Thoracic aorta (tissue), 2 donors: ENCODE measurements at places on chromosomes 11 and 22.

DNA sequence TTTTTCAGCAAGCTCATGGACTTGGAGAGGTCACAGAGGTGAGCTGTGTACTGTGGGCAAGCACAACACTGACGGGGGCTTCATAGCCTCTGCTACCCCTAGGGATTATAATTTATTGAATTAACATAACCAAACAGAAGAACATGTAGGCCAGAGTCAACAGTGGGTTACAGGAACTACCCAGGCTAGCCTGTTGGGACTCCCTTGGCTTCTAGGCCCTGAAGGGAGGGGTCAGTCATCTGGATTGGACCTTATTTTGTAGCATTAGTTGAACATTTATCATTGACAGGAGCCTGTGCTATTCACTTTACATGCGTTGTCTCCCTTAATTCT, 56.9 kb downstream of the KREMEN1 start:
- no peak for DNase-seq

DNA sequence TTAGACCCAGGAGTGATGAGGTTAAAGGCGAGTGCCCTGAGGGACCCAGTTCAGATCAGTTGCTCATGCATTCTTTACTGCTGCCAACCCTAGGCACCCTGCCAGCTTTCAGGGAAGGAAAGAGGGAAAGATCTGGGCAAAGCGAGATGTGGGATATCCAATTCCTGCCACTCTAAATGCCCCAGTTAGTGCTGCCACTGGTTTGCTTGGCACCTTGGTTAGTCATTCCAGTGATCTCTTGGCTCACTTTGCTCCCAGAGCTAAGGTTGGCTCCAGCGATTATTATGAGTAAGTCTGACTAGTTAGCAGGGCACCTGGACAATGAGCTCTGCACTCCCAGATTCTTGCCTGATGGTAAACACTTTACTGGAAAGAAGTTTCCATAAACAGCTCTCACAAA, 85.0 kb downstream of the INSC start:
- DNase-seq = peak; percentile 52

DNA sequence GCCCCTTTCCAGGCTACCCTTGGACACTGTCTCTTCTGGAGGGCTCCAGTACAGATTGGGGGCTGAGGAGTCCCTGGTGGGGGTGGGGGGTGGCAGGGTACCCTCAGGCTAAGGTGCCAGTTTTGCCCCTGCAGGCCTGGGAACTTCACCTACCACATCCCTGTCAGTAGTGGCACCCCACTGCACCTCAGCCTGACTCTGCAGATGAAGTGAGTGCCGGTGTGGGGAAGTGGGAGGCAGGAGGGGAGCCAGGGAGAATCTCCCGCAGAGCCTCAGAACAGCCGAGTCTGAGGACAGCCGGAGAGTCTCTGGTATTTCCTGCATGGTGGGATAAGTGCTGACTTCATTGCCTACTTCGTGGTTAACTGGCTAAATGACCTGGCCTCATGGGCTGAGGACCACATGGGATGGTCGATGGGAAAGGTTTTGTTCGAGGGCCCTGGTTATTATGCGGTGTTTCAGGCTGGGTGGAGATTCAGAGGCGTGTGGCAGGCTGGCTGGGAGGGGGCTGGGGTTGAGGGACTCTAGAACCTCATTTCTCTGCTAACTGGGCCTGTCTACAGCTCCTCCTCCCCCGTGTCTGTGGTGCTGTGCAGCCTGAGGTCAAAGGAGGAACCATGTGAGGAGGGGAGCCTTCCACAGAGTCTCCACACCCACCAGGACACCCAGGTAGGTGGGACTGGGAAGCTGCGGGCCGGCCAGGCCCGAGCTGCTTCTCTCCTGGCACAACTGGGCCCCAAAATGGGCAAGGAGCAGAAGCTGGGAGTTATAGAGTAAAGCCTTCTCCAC, 8.5 kb downstream of the TMEM258 start:
- DNase-seq = no peak

GRCh38 chr11:35347921-35348331, 71.4 kb downstream of the SLC1A2 start:
- DNase-seq = no peak

GRCh38 chr11:128621601-128622501, 34.5 kb upstream of the ETS1 start:
- no peak for DNase-seq

DNA sequence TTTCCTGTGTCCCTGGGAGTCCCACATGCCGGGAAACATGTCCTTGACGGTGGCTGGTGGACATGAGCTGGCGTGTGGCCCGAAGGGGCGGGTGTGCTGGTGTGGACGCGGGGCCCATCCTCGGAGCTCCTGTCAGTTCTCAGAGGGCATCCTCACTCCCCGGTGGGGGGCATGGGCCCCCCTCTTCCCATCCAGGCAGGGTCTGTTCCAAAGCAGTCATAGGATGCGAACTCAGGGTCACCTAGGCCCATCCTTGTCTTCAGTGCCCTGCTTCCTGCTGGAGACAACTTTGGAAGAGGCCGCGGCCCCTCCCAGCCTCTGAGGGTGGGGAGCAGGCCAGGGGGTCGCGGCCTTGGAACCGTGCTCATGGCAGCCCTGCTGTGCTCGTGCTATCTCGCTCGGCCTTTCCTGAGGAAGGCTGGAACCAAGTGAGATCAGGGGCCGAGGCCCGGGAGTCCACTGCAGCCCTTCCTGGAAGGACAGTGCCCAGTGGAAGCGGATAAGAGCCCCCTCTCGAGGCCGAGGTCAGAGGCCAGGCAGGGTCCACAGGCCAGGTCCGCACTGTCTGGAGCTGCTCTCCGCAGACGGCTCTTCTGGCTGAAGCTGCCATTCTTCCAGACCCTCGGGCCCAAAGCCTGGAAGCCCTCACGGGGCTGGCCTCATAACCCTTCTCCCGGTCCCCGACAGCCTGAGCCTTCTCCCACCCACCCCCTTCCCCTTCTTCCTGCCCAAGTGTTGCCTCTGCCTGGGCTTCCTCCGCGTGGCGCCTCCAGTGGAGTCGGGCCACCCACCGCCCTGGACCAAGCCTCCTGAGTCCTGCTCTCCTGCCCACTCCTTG, 8.7 kb downstream of the GRK2 start:
- no peak for DNase-seq

- DNase-seq = no peak
Measured at GRCh38 chr22:21623648-21623970, 6.2 kb downstream of the YDJC start.

DNA sequence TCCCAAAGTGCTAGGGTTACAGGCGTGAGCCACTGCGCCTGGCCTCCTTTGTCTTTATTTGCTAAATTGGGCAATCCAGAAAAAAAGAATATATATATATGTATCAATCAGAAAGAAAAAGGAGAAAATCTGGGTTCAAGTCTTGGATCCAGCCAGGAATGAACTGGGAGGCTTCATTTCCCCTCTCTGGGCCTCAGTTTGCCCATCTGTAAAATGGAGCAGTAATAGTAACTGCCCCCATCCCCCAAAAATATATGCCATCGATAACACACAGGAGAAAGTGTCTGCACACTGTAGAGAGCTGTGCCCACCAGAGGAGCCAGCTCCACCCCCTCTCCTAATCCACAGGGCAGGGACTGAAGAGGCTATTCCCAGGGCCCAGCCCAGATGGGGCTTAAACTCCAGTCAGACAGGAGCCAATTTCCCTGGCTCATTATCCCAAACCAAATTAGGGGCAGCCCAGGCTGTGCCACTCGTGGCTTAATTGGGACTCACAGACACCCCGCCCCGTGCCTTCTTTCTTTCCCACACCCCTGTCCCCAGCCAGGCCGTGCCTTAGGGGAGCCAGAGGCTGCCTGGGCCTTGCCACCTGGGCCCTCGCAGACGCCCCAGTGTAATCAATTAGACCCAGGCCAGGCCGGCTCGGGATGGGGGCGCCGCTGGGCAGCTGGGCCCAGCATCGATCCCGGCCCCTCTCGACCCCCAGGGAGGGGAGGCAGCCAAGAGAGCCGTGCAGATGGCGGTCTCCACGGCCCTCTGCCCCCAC, 171.5 kb downstream of the MN1 start:
- no peak for DNase-seq

DNA sequence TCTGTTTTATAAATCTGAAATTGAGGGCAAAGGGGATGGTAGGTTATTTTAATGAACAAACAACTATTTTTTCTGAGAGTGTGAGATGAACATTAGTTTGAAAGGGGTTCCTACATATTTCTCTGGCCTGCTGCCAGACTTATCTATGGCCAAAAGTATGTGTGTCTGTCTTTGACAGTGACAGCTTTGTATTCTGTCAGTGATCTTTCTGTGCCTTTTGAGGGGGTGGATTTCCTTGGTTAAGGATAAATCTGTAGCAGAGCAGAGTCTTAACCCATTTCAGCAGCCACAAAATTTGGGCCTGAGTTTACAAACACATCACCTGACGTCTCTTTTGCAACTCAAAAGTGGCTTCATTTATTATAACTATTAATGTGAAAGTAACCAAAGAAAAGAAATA, 30.9 kb downstream of the ZFTA start:
- DNase-seq = no peak

DNA sequence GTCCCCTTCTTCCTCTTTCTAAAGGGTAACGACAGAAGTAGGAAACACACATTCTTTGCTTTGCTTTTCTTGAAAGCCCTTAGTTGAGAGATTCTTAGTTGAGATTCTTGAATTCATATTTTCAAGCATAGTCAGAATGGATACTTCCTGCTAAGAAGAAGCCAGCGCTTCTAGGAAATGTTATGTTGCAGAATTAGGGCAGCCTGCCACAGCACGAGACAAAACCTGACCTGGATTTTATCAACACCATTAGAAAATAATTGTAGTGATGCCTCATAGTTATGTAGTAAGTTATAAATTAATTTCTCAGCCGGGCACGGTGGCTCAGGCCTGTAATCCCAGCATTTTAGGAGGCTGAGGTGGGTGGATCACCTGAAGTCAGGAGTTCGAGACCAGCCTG, 37.9 kb upstream of the NUP160 start:
- no peak for DNase-seq

GRCh38 chr11:1731451-1732059, 18.8 kb downstream of the IFITM10 start:
- DNase-seq = no peak

DNA sequence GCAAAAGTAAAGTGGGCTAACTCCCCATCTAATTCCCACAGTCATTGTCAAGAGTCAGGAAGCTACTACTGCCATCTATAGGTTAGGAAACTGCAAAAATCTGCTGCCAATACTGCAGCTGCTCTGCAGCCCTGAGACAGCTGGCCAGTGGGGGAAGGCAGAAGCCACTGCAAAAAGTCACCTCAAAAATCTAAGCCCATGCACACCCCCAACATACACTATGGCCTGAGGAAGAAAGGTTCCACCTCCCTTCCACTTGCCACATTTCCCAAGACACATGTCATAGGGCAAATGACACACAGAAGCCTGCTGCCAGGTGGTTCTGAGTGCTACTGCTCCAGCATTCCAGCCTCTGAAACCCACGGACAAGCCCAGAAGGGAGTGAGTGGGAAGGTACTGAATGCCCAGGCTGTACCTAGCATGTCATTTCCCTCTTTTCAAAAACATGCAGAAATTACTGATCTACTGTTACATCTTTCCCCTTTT, 36.9 kb downstream of the DGCR2 start:
- DNase-seq = no peak

DNA sequence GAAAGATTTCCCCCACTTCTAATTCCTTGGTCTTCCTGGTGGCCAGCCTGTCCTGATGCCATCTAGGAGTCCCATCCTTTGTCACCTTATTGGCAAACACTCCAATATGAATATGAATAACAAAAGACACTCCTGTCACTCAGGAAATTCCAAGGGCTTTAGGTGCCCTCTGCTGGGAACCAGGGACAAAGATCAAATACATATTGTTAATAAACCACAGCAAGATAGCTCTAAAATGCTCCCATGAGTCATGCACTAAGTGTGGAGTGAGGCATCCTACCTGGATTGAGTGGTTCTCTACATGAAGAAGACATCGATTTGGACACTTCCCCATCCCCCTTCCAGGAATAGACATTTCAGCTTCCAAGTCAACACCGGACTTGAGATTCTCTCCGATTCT, 823.6 kb downstream of the TBC1D22A start:
- no peak for DNase-seq
